ENCODE measurements at places on chromosomes 1 and 21. TPM values are rescaled to one million over a fixed set of nuclear protein-coding genes. Genes with fewer than 3 reads are reported as not detected.

GRCh38 chr1:89081005-89081404, 16.0 kb upstream of the GBP1 start:
- no peak for DNase-seq

DNA sequence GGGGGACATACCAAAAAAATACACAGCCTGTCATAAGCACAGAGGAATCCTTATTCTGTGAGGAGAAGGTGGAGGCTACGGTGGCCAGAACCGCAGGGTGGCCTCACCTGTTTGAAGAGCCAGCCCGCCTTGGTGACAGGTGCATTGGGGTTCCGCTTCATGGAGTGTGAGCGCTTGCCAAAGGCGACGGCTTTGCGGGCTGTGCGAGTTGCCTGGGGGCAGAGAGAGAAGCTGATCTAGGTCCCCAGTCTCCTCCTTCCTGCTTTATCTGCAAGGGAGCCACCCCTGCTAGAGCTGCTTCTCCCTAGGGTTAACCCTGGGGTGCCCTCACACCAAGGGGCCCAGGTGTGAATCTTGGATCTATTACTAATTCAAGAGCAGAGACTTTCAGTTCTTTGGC, 54.3 kb upstream of the GOLT1A start:
- no peak for DNase-seq

GRCh38 chr1:109241841-109242345, 7.4 kb upstream of the CELSR2 start:
- no peak for DNase-seq

GRCh38 chr1:17587693-17588047, 48.2 kb downstream of the ARHGEF10L start:
- peak; percentile 52 for DNase-seq

- DNase-seq = no peak
These were observed 641.1 kb upstream of the B3GALT2 start for GRCh38 chr1:193827516-193827915.

DNA sequence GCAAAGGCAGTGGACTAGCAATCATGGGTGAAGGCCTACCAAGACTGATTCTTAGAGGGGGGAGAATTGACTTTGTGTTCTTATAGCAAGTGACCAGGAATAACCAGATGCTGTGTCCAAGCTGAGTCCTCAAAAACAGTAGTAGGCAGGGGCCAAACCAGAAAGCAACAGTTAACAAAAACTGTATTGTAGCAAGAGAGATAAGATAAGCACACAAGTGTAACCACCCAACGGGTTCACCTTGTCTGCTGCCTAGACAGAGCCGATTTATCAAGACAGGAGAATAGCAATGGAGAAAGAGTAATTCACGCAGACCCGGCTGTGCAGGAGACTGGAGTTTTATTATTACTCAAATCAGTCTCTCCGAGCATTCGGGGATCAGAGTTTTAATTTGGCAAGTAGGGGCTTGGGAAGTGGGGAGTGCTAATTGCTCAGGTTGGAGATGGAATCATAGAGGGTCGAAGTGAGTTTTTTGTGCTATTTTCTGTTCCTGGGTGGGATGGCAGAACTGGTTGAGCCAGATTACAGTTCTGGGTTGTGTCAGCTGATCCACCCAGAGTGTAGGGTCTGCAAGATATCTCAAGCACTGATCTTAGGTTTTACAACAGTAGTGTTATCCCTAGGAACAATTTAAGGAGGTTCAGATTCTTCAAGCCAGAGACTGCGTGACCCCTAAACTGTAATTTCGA, 8.3 kb upstream of the CSRP1 start:
- no peak for DNase-seq

DNA sequence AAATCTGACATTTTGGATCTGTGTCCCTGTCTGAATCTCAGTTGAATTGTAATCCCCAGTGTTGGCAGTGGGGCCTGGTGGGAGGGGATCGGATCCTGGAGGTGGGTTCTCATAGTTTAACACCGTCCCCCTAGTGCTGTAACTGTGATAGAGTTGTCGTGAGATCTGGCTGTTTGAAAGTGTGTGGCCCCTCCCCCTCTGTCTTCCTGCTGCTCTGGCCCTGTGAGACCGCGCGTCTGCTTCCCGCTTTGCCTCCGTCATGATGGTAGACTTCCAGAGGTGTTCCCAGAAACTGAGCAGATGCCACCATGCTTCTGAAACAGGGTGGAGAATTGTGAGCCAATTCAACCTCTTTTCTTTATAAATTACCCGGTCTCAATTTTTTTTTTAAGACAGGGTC, 25.0 kb downstream of the AGPAT3 start:
- no peak for DNase-seq

- no peak for DNase-seq
These were observed 184.5 kb upstream of the TMEM51 start for GRCh38 chr1:14969006-14969405.

GRCh38 chr1:234681065-234681464, 71.1 kb upstream of the IRF2BP2 start:
- DNase-seq = no peak

- no peak for DNase-seq
These were observed 12.2 kb downstream of the PLEKHO1 start for GRCh38 chr1:150161747-150162581.

DNA sequence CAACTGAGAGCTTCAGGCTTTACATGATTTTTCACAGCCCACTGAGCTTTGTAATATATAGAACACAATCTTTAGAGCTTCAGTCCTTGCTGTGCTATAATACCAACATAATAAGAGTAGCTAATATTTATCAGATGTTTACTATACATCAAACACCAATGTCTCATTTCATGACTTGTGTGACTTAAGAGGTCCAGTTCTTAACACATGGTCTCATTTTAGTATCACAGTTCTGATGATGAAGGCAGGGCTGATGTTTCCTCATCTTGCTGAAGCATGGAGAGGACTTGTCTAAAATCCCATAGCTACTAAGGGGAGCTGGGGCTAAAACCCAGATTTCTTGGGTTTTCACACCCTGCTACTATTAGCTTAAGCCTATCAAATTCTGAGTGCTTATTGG, 5.5 kb downstream of the MTR start:
- no peak for DNase-seq

DNA sequence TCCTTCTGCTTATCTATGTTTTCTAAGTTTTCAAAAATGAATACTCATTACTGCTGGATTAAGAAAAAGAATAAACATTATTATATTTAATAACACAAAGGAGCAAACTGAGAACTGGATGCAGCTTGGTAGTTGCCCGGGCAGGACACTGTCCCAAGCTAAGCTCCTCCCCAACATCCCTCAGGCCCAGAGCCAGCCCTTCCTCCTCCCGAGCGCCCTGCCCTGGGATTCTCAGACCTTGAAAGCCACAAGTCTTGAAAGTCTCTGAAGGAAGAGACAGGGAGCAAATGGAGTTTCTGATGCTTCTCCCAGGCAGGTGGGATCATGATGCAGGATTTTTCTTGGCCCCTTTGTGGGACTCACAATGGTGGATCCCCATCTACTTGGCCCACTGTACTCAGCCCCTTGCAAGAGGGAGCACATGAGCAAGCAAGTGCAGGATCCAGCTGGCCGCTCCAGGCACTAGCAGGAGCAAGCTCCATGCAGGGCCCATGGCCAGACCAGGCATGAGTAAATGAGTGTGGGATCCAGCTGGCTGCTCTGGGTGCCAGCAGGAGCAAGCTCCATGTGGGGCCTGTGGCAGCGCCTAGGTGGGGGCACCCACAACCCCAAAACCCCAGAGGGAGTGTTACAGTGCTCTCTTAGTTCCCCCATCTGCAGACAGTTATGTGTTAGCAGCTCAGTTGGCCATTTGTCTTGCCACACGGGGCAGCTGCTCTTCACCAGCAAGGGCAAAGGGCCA, 32.1 kb upstream of the RAB4A start:
- DNase-seq = no peak

GRCh38 chr1:204405988-204406387, 5.6 kb downstream of the PPP1R15B start:
- no peak for DNase-seq

DNA sequence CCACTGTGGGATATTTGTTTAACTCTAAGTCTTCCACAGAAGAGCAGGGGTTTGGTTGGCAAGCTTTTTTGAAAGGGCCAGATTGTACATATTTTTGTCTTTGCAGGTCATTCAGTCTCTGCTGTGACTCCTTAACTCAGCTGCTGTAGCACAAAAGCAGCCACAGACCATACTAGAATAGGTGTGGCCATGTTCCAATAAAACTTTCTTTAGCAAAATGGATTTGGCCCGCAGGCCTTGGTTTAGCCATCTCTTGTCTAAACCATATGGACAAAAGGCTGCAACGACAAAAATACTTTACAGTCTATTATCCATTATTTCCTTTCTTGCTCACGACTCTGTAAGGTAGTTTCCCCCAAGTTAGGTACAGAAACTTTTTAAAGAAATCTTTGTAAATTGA, 60.5 kb downstream of the ESRRG start:
- DNase-seq = no peak

Gene MAP3K21
- 10.2 TPM for total RNA-seq

Gene KCNN3
- under 0.01 TPM for total RNA-seq

Gene ATF3
- total RNA-seq = 3.3 TPM

Gene ATXN7L2
- total RNA-seq = 3.4 TPM

Gene KIAA1614
- 1.7 TPM for total RNA-seq

Gene CNR2
- total RNA-seq = not detected
